ENCODE measurements at places on chromosomes 16 and 17.

DNA sequence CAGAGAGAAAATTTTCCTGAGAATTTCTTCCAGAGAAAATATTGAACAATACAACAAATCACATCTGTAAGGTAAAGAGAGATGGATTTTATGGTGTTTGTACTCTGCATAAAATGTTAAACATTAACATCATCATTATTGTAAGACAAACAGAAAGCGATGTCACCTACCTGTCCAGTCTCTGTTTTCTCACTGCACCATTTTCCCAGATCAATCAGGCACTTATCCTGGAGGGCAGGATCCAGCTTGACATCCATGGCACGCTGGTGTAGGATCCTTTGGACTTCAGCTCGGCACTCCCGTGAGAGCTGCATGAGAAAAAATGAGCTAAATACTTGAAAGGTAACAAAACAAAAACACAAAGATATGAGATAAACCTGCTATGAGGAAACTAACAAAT lies 55.9 kb upstream of the CLEC18B start:
- no peak for DNase-seq

GRCh38 chr16:79188739-79189122 lies 411.8 kb downstream of the MAF start:
- no peak for DNase-seq

DNA sequence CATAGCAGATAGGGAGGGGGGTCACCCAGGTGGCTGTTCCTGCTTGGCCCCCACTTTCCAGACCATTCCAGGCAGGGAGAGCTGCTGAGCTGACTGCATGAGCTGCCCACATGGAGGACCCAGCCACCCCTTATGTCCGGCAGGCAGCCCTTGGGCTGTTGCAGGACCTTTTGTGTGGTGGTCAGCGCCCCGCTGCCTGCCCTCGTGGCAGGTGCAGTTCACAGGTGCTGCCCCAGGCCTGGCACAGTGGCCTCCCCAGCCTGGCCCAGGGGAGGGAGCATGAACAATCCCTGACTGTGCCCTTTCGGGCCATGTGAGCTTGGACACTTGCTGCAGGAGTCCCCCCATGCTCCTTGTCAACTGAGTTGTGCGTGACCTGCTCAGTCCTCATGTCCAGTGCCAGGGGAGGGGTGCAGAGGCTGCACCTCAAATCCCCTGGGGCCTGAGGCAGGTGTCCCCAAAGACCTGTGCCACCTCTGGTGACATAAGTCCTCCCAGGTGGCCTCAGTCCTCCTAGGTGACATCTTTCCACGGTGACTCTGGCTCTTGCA lies 8.6 kb downstream of the TBC1D26 start:
- DNase-seq = no peak

GRCh38 chr17:9537177-9537776 lies 38.3 kb downstream of the STX8 start:
- no peak for DNase-seq

GRCh38 chr16:53220585-53220984 lies 165.8 kb downstream of the CHD9 start:
- peak; percentile 31 for DNase-seq

DNA sequence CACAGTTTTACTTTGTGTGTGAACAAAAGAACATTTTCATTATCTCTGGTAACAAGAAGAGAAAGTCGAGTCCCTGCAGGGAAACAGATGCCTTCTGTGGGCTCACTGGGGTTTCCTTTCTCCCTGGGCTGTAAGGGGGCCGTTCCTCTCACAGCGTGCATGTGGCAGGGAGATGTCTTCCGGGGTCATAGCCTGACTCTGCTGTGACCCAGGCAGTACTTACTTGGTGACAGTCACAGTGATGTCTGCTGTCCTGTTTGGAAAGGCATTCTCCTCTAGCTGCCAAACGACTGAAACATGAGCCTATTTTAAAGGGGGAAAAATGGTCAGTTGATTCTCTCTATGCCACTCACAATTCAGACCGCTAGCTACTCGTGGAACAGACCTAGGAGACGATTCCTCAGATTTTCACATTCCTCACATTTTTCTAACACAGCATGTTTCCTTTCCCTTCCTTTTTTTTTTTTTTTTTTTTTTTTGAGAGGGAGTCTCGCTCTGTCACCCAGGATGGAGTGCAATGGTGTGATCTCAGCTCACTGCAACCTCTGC lies 7.3 kb downstream of the HASPIN start:
- no peak for DNase-seq

Measured in OCI-M1 (cell line).